ENCODE measurements at places on chromosomes 5 and 9.

DNA sequence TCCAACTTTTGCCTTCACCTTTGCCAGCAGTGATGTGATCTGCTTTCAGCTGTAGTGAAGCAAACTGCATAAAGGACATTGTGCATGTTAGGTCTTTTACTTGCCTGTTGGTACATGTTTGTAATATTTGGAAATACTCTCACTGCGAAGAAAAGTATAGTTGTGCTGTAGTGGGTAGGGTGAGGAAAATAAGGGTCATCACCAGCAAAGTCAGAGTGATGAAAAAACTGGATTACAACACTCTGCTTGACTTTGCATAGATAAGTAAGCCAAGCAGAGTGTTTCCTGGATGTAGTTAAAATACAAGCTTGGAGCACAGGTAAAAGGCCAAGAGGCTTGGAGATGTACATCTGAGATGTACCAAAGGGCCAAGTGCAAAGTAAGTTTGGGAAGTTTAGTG lies 16.7 kb downstream of the TGFBR1 start:
- DNase-seq = no peak

GRCh38 chr5:73899055-73899454 lies 273.1 kb downstream of the ARHGEF28 start:
- no peak for DNase-seq

- DNase-seq = no peak
These were observed 71.7 kb upstream of the SNX2 start for GRCh38 chr5:122703203-122703602.

- no peak for DNase-seq
These were observed 57.0 kb upstream of the ABCA1 start for GRCh38 chr9:104984948-104985347.

GRCh38 chr9:38408719-38409118 lies 15.5 kb downstream of the IGFBPL1 start:
- DNase-seq = no peak

- DNase-seq = no peak
These were observed 436.7 kb downstream of the ZSWIM6 start for GRCh38 chr5:61768692-61769281.

GRCh38 chr5:79809743-79810142 lies 120.1 kb downstream of the CMYA5 start:
- DNase-seq = no peak

All from stimulated activated CD4-positive, alpha-beta T cell treated with anti-CD3 and anti-CD28 coated beads, Interleukin-4, amount 100 ng/mL, for 4 hours (primary cell).